NCI-H1105 treated with DMSO at 0.1 percent for 48 hours (cell line): ENCODE measurements at places on chromosomes 7 and 10.

- no peak for DNase-seq
Measured at GRCh38 chr7:23965296-23965695, 255.3 kb downstream of the STK31 start.

GRCh38 chr7:79403879-79404278 is 49.6 kb downstream of the MAGI2 start:
- peak; percentile 81 for DNase-seq

DNA sequence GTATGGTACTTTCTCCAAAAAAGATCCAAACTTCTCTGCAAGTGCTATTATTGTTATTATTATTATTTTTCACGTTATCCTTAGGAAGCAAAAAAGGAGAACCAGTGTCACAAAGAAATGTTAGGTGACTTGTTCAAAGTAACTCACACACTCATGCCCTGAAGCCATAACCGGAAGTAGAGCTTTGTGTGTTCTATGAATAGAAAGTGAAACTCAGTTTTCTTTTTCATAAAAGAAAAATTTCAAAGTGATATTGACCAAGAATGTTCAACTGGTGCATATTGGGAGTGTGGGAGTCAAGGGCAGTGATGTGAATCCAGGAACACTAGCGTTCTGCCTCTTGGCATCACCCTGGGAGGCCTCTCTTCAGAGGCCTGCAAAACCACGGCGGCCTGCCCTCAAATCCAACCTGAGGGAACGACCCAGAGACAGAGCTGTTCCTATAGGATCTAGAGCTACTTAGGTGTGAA is 106.1 kb downstream of the PRKCQ start:
- no peak for DNase-seq

DNA sequence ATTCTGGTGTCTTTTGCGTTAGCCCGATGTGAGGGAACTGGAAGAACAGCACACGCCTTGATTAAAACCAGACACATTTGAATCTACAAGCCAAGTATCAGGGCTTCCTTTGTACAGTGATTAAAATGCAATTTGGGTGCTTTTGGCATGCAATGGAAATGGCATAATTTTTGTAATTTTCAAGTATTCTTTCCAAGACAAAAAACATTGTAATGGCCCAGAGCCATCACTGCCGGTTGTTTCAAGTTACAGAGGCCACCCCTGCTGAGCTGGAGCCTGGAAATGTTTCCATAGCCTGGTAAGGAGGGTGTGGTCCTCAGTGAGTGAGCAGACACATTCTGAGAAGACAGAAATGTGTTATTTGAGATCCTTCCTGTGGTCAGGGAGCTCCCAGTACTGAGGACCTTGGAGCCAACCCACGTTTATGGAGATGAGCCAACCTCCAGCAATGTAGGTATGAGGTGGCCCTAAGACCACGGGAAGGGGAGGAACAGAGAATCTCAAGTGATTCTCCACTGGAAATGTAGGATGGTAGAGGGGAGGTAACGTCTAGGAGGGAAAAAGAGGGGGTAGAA is 20.9 kb downstream of the TEX36 start:
- DNase-seq: no peak

GRCh38 chr7:2870471-2870931 is 26.4 kb upstream of the GNA12 start:
- DNase-seq: no peak

- DNase-seq: no peak
Measured at GRCh38 chr7:44060091-44060947, 5.0 kb downstream of the PGAM2 start.

GRCh38 chr10:126204320-126204719 is 184.0 kb downstream of the ADAM12 start:
- no peak for DNase-seq

GRCh38 chr7:28065721-28066285 is 114.8 kb downstream of the JAZF1 start:
- no peak for DNase-seq

DNA sequence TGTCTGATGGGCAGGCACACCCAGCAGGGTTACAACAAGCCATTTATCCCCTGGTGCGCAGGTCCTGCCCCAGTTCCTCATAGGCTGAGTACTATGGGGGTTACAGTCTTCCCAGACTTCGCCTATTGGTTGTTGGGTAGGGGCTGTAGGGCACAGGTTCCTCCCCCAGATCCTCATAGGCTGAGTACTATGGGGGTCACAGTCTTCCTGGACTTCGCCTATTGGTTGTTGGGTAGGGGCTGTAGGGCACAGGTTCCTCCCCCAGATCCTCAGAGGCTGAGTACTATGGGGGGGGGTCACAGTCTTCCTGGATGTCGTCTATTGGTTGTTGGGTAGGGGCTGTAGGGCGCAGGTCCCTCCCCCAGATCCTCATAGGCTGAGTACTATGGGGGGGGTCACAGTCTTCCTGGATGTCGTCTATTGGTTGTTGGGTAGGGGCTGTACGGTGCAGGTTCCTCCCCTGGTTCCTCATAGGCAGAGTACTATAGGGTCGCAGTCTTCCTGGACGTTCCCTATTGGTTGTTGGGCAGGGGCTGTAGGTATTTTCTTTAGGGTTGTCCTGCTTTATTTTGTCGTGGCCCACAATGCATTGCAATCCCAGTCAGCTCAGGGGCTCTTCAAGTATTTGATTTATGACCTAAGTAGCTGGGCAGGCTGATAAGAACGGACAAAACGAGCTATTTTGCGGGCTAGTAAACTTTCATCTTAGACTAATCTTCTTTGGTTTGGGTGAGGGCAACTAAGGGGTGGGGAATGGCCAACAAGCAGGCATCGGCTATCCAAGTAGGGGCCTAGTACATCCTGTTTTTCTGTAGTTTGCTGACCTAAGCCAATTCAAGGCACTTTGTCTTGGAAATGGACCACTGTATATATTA is 3.4 kb downstream of the LRRC27 start:
- no peak for DNase-seq

- no peak for DNase-seq
Measured at GRCh38 chr10:30747633-30748032, 118.1 kb upstream of the LYZL2 start.

DNA sequence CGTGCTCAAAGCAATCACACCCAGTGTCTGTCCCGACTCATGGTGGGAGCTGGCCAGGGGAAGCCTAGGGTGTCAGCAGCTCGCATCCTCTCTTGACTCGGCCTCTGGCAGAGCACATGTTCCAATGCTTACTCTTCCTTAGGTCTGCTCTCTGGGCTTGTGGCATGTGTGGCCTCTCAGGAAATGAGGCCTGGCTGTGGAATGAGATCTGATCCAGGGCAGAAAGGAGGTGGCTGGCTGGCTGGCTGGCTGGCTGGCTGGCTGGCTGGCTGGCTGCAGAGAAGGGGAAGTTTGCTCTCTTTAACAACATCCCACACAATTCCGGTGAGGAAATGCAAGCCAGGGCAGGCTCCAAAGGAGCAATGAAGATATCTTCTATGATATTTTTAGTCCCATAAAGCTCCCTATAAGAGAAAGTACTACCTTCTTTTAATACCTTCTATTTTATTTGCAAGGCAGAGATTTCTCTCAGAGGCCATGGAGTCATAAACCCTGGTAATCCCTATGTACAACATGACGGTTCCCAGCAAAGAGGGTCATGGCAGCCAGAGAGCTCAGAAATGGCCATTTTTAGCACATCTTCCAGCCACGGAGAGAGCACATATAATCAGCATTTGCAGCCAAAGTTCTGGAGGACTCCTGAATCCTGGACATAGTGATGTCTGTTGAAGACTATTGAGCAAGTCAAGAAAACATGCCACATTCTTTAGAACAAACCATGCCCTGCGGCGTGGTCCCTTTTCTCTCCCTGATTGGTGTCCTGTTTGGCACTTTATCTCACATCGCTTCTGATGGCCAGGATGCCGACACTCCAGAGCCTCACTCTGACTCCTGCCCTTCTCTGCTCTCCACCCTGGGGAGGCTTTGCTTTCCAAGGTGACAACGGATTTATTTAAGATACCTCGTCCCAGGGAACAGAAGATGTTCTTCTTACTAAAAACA is 153.7 kb downstream of the FANK1 start:
- no peak for DNase-seq

GRCh38 chr10:114663626-114664025 is 5.6 kb upstream of the ABLIM1 start:
- DNase-seq: no peak

DNA sequence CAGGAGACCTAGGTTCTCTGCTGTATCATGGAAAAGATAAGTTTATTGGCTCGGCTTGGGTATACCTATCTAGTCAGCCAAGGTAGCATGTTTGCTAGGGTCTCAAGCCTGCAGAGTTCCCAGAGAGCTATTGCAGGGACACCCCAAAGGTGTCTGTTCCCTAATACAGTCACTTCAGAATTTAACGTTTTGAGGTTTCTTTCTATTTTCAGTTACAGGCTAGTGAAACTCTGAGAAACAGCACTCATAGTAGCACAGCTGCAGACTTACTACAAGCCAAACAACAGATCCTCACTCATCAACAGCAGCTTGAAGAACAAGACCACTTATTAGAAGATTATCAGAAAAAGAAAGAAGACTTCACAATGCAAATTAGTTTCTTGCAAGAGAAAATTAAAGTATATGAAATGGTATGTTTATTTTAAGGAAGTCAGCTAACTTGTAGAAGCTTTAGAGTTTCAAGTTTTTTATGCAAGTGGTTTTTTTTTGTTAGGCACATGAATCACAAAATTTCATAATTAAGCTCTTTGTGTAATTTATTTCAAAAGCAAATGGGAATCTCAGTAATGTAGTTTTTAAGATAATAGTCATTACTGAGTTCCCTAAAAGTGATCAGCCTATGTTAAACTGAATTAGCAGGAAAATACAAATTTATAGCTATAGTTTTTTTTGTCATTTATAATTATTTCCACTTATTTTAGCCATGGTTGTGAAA is 54.9 kb downstream of the AKAP9 start:
- DNase-seq: no peak

DNA sequence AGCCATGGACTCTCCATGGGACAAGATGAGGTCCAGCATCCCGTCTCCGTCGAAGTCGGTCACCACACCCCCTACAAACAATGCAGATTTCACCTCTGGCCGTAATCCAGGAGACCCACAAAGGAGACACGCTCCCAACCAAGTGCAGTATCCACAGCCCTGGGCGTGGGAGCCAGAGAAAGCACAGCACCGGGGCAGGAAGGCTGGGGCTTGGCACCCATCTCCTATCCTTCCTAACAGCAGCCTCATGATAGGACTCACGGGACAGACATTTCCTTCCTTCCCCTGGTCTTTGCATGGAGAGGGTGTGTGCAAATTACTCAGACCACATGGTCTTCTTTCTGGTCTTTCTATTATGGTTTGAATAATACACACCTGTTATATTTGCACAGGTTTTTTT is 46.3 kb downstream of the GOLGA7B start:
- DNase-seq: no peak

- DNase-seq: no peak
Measured at GRCh38 chr10:30984563-30985328, 46.9 kb downstream of the ZNF438 start.

DNA sequence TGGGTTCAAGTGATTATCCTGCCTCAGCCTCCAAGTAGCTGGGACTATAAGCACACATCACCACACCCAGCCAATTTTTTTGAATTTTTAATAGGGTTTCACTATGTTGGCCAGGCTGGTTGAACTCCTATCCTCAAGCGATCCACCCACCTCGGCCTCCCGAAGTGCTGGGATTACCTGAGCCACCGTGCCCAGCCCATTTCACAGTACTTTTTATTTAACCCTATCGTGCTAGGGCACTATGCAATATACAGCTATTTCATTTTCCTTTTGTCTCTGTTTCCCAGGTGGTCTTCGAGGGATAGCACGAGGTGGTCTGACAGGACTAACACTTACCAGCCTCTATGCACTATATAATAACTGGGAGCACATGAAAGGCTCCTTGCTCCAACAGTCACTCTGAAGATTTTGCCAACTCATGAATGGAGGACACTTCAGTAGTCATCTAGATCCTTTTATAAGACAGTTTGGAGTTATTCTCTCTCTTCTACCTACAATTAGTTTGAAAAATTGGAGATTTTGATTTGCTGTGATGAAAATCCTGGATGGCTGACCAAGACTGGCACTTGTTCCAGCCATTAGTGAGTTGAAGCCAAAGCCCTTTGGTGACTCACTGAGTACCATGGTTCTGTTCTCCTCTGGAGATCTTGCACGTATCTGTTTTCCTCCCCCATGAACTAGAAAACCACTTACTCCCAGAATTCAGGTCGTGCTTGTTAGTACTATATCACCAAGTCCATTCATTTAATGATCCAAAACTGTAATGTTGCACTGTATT is 27.3 kb downstream of the NCOA4 start:
- no peak for DNase-seq

- DNase-seq: no peak
Measured at GRCh38 chr7:30893357-30893756, 18.3 kb upstream of the AQP1 start.

DNA sequence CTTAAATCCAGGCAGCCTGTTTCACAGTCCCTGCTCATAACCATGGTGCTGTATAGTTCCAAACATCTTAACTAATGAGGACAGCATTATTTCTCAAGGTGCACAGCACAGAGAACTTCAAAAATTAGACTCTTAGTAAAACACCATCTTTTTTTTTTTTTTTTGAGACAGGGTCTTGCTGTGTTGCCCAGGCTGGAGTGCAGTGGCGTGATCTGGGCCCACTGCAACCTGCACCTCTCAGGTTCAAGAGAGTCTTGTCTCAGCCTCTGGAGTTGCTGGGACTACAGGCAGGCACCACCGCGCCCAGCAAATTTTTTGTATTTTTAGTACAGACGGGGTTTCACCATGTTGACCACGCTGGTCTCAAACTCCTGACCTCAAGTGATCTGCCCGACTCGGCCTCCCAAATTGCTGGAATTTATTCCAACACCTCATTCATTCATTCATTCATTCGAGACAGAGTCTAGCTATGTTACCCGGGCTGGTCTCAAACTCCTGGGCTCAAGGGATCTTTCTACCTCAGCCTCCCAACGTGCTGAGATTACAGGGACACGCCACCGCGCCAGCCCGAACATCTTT is 507 bp upstream of the TMEM254 start:
- no peak for DNase-seq

DNA sequence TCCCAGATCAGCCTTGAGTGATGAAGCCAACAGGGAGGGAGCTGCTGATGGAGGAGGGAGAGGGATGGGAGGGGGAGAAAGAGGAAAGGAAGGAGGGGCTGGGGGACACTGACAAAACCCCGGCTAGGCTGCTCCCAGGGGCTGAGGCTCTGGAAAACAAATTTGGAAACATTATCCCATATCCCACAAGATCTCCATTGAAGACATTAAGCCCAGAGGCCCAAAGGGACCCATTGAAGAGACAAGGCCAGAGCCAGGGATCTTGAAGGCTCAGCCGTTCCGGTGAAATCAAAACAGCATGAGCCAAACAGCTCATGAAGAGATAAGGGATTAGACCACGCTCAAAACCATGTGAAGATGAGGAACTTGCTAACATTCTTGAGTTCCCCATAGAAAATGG is 184.3 kb upstream of the ITGB1 start:
- DNase-seq: no peak

GRCh38 chr7:18345641-18346234 is 149.8 kb upstream of the HDAC9 start:
- peak; percentile 75 for DNase-seq

- peak; percentile 17 for DNase-seq
Measured at GRCh38 chr7:93921607-93922566, at the start of gene GNG11. GNG11 (plus strand) TSS chr7:93921735; CDS start chr7:93922138, 403 bp downstream.

DNA sequence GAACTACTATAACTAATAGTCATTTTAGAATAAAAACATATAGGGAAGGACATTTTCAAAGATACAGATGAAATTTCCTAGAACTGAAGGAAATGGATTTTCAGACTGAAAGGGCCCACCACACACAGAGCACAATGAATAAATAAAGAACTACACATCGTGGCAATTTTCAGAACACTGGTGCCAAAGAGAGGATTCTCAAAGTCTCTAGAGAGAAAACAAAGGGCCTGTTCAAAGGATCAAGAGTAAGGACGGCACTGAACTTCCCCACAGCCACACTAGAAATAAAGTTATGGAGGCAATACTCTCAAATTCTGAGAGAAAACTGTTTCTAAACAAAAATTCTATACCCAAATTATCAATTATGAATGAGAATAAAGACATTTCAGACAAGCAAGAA is 21.9 kb downstream of the NAPEPLD start:
- no peak for DNase-seq
